ENCODE measurements at places on chromosomes 7 and 10.

DNA sequence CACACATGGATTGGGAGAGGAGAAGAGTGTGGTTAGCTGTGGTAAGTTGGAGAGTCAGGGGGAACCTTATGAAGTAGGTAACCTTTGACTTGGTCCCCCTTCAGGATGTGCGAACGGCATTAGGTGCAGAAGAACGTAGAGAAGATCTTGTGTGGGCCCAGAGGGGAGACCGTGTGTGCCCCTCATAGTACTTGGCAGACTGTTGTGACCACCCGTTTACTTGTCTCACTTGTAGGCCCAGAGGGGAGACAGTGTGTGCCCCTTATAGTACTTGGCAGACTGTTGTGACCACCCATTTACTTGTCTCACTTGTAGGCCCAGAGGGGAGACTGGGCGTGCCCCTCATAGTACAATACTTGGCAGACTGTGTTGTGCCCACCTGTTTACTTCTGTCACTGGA, 2.6 kb downstream of the GTPBP4 start:
- DNase-seq, result no peak

GRCh38 chr7:123608991-123609882, 7.6 kb downstream of the ASB15 start:
- DNase-seq, result no peak

DNA sequence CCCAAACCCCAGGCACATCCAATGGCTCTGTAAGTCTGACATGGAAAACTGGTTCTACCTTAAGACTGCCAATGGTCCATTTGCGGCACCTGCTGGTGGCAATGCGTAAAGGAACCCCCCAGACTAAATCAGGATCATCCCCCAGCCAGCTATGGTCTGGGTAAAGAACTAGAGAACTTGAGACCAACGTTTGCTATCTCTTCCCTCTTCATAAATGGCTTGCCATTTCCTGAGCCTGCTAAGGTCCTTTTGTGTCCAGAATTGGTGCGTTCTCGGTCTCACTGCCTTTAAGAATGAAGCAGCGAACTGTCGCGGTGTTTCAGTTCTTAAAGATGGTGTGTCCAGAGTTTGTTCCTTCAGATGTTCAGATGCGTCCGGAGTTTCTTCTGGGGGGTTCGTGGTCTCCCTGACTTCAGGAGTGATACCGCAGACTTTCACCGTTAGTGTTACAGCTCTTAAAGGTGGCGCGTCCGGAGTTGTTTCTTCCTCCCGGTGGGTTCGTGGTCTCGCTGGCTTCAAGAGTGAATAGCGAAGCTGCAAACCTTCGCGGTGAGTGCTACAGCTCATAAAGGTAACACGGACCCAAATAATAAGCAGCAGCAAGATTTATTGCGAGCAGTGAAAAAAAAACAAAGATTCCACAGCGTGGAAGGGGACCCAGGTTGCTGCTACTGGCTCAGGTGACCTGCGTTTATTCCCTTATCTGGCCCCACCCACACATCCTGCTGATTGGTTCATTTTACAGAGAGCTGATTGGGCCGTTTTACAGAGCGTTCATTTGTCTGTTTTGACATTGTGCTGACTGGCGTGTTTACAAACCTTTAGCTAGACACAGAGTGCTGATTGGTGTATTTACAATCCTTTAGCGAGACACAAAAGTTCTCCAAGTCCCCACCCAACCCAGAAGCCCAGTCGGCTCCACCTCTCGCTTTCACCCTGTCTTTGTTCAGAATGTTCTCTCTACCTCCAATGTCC, 95.4 kb downstream of the ELMO1 start:
- no peak for DNase-seq

- DNase-seq, result no peak
These were observed 88.6 kb downstream of the HIF1AN start for GRCh38 chr10:100624298-100624697.

- peak; percentile 15 for DNase-seq
These were observed 36.0 kb downstream of the MAT1A start for GRCh38 chr10:80253266-80253962.

GRCh38 chr10:97078261-97078937, 107.4 kb downstream of the SLIT1 start:
- no peak for DNase-seq
